ENCODE measurements at places on chromosomes 5 and 9. TPM values are rescaled to one million over a fixed set of nuclear protein-coding genes. Genes with fewer than 3 reads are reported as not detected.

Gene TOMM5
- total RNA-seq, result 60.7 TPM

Gene TPRN
- 22.3 TPM for total RNA-seq

Gene FOXI1
- not detected for total RNA-seq

Gene WDR38
- not detected for total RNA-seq

Gene LRRC26
- not detected for total RNA-seq

Gene CSF1R
- total RNA-seq, result 48.7 TPM

Gene PHF19
- 19.0 TPM for total RNA-seq

Measured in upper lobe of right lung (tissue), 1 donor.